ENCODE measurements at places on chromosomes 3 and 15.
A peak's percentile ranks its signal among the peaks of the same experiment; 100 is the strongest.

GRCh38 chr15:81061490-81062253 lies 60.9 kb downstream of the TLNRD1 start:
- no peak for DNase-seq

DNA sequence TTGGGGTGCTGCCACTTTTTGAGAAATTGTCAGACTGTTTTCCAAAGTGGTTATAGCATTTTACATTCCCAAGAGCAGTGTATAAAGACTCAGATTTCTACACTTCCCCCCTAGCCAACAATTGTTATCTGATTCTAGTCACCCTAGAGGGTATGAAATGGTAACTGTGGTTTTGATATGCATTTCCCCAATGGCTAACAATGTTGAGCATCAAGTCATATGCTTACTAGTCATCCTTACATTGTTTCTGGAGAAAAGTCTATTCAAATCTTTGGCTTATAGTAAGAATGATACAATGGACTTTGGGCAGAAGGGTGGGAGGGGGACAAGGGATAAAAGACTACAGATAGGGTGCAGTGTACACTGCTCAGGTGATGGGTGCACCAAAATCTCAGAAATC lies 73.3 kb downstream of the CSNK1G1 start:
- peak; percentile 64 for DNase-seq

DNA sequence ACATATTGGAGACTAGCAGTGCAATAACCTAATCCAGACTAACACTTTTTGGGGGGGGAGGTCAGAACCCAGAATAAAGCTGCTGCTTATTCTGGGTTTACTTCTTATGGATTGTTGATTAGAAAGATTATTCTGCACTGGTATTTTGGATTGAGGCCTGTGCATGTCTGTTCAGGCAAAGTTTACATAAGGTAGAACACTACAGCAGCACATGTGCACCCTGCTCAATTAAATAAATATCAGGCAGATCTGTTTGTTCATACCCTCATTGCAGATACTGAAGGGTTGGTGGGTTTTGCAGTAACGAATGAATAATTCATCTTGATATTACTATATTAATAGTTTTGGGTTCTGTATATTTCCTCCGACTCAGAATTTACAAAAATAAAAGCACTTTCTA lies 19.1 kb downstream of the ARIH1 start:
- no peak for DNase-seq

- no peak for DNase-seq
These were observed 224.5 kb downstream of the ZNF385D start for GRCh38 chr3:21526461-21526860.

- no peak for DNase-seq
These were observed 529.6 kb downstream of the SOX2 start for GRCh38 chr3:182241196-182241765.

GRCh38 chr3:58556001-58556400 lies 19.0 kb upstream of the ACOX2 start:
- DNase-seq: no peak

DNA sequence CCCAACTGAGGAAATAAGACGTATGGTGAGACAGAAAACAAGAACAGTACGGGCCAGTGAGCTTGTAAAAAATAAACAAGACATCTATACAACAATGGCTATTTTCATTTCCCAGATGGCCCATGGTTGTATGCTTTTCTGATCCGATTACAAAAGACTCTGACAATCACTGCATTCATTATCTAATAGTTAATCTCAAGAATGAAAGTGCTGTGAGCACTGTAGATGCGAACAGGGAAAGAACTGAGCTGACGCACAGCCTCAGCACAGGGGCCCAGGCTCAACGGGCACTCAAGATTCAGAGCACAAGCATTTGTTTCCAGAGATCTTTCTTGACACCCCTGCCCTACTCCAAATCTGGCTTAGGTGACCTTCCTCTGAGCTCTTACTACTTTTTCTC lies 6.9 kb downstream of the MTMR10 start:
- DNase-seq: no peak

GRCh38 chr3:139670196-139670595 lies 7.6 kb downstream of the NMNAT3 start:
- DNase-seq: no peak

- DNase-seq: peak; percentile 5
These were observed 131.7 kb upstream of the FAM3D start for GRCh38 chr3:58798312-58798711.

- no peak for DNase-seq
These were observed 82.6 kb downstream of the TGFBR2 start for GRCh38 chr3:30688776-30689641.

DNA sequence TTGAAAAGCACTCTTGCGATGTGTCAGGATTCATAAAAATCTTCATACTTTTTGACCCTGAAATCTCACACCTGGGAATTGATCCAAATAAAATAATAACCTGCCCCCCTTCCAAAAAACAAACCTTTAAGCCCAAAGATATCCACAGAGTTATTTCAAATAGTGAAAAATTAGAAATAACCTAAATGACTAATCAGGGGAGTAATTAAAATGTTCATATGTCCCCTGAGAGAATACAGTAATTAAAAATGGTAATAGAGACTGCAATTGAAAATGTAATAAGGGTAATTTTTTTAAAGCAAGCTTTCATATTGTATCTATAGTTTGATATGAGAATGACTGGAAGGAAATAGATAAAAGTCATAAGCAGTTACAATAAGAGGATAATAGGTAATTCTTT lies 68.0 kb downstream of the CALML4 start:
- no peak for DNase-seq
